ENCODE measurements at places on chromosomes 5 and 9.

- DNase-seq: no peak
These were observed 6.1 kb upstream of the ADGRD2 start for GRCh38 chr9:124444166-124444565.

DNA sequence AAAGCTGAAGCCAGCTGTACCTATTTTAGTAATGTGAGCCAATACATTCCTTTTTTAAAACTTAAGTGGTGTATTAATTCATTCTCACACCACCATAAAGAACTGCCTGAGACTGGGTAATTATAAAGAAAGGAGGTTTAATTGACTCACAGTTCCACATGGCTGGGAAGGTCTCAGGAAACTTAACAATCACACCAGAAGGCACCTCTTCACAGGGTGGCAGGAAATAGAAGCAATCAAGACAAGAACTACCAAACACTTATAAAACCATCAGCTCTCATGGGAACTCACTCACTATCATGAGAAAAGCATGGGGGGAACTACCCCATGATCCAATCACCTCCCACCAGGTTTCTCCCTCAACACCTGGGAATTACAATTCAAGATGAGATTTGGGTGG is 21.0 kb downstream of the ESM1 start:
- no peak for DNase-seq

- DNase-seq: no peak
These were observed 6.0 kb upstream of the NIPBL start for GRCh38 chr5:36870399-36871040.

- no peak for DNase-seq
These were observed 35.0 kb upstream of the PCSK5 start for GRCh38 chr9:75855509-75855908.

- DNase-seq: no peak
These were observed 561.3 kb upstream of the WWC1 start for GRCh38 chr5:167730121-167730520.

DNA sequence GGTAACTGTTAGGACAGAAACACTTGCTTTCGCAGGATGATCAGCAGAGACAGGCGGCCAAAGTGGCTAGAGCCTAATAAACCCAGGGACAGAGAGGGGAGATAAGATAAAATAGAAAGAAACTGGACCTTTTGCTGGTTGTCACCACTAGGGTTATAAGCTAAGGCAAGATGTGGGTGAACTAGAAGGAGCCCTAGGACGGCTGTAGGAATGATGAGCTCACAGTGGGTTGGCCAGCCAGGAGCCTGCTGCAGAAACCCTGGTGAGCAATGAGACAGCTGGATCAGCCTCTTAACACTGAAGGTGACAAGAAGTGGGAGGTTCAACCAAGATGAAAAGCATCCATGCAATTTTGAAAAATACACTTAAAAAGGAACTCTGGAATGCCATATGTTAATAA is 13.5 kb downstream of the CTNND2 start:
- no peak for DNase-seq

GRCh38 chr5:98524773-98525172 is 248.7 kb upstream of the RGMB start:
- DNase-seq: no peak

GRCh38 chr9:113387560-113388230 is 10.9 kb upstream of the HDHD3 start:
- no peak for DNase-seq

DNA sequence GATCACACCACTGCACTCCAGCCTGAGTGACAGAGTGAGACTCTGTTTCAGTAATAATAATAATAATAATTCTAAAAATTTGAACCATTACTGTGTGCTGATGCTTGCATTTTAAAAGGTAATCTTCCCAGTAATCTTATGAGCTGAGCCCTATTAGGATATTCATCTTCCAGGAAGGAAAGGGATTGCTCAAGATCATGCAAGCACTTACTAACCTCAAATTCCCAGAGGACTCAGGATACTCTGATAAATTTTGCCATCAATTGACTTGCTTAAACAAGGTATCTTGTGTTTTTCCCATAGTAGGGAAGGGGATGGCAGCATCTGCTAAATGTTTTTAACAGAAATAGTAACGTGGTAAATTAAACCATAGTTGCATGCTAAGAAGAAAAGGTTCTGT is 176.4 kb upstream of the MRPS30 start:
- no peak for DNase-seq

GRCh38 chr5:158465086-158465972 is 606.4 kb upstream of the CLINT1 start:
- DNase-seq: no peak

DNA sequence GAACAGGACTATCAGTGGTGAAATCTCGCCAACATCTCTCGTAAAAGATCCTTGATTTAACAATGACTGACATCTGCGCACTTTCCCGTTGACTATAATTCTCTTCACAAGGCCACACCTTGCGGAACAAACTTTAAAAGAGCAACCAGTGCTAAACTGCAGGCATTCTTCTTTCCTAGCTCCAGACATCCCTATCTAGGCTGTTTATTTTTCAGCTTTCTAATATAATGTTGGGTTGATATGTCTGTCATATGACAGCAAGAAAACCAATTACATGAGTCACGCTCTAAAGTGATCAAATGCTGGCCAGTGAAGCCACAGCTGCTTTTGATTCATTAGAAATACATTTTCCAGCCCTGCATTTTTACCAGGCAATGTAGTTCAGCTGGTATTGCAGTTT is 162.5 kb downstream of the ELAVL2 start:
- no peak for DNase-seq
